ENCODE measurements at places on chromosomes 1 and 21.
A peak's percentile ranks its signal among the peaks of the same experiment; 100 is the strongest.

DNA sequence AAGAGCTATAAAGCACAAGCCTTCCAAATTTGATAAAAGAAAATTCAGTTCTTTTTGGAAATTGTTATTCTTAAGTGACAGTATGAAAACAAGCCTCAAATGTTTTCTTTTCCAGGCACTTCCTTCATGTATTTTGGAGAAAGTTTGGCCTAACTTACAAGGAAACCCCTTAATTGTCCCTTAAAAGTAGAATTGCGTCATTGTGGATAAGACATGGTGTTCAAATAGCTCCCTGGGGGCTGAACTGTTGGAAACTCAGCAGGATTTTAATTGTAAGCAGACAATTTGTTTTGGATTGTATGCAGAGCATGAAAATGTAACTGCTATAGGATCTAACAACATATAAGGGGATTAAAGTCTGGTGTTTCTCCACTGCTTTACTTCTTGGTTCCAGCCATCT, 35.4 kb upstream of the FGGY start:
- DNase-seq = no peak

GRCh38 chr1:9344426-9345200, 51.9 kb downstream of the SPSB1 start:
- no peak for DNase-seq

- no peak for DNase-seq
These were observed 59.0 kb upstream of the BCAR3 start for GRCh38 chr1:93740601-93741031.

DNA sequence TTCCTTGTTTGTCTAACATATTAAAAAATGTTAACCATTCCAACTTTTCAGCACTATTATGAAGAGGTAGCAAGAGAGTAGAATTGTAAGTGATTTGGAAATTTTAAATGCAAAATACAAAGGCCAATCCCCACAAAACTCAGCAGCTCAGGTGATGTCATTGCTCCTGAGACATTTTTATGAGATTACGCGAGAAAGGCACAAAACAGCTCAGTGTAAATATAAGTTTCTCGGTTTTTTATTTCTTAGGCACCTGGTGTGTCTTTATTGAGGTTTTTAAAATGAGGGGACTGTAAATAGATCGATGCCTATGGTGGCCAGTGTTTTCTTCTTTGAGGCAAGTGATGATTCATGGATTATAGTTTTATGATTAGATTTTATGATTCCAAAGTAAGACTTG, 6.1 kb downstream of the ABCG1 start:
- no peak for DNase-seq

DNA sequence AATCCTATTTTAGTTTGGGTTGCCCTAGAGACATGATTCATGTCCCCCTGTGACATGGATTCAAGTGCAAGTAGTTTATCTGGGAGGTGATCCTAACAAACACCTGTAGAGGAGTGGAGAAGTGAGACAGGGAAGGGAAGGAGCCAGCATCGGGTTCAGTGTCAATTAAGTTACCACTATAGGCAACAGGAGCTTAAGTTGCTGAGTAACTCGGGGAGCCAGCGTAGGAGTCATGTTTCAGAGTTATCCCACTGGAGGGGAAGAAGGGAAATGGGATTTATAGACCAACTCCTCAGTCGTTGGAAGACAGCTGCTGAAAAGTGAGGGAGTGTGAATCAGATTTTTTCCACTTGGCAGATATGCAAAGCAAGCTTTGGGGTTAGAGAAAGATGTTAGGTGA, 54.9 kb downstream of the SLC30A7 start:
- no peak for DNase-seq

- no peak for DNase-seq
These were observed 19.8 kb downstream of the COL16A1 start for GRCh38 chr1:31683997-31684396.

GRCh38 chr1:68255301-68255700, 23.0 kb upstream of the WLS start:
- DNase-seq = no peak

- DNase-seq = no peak
These were observed 37.0 kb downstream of the SPEN start for GRCh38 chr1:15884477-15884876.

GRCh38 chr1:9235096-9235459, 504 bp downstream of the H6PD start:
- DNase-seq = peak; percentile 47

DNA sequence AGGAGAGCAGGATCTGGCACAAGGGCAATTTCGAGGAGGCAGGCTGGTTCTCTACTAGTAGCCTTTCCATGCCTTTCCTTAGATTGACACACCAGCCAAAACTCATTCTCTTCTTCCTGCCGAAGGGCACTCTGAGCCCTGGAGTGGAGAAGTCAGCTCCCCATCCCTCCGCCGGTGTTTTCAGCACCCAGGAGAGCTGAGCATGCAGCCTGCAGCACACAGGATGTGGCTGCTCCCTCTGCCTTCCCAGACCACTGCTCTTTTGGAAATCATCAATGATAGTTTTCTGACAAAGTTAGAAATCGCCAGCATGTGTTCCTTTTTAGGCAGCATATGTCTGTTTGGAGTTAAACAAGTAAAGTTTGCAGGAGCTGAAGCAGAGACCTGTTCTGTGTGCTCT, 11.7 kb downstream of the RNU5D-1 start:
- no peak for DNase-seq

DNA sequence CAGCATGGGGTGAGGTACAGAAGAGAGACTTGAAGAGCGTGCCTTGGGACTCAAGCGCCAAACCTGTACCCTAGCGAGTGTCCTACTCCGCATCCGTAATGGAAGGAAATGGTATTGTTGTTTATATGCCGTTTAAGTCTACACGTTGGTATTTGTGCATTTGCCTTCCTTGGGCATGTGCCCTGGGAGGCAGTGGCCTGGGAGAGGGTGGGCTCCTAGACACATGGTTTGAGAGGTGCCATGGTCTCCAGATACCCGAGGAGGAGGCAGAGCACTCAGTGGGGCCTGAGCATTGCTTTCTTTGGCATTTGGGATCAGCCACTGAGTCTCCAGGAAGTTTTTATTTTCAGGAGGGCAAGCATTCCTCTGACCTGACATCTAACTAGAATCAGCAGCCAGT, 6.5 kb downstream of the ZNF672 start:
- no peak for DNase-seq

- no peak for DNase-seq
These were observed 414 bp downstream of the TMEM51 start for GRCh38 chr1:15153842-15154479.

GRCh38 chr21:16330082-16330907, 600.5 kb downstream of the USP25 start:
- DNase-seq = no peak

GRCh38 chr1:235917267-235917811, 50.6 kb upstream of the LYST start:
- DNase-seq = no peak

DNA sequence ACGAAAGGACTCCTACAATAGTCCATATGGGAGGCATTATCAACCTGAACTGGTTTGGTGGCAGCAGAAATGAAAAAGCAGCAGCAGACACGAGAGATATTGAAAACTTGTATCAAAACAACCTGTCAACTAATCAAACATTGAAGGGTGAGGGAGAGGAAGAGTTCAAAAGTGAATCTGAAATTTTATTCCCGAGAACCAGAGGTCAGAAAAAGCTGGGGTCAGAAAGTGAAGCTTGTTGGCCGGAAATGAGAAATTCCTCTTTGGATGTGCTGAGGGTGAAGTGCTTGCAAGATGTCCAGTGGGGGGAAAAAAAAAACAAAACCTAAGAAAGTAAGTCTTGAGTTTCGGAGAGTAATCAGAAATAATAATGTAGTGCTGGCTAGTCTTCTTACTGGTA, 1.9 kb upstream of the C4BPA start:
- no peak for DNase-seq

- DNase-seq = no peak
These were observed 19.4 kb upstream of the TMEM125 start for GRCh38 chr1:43250351-43250761.

- DNase-seq = no peak
These were observed 593 bp upstream of the DNAJC16 start for GRCh38 chr1:15526021-15526489.

DNA sequence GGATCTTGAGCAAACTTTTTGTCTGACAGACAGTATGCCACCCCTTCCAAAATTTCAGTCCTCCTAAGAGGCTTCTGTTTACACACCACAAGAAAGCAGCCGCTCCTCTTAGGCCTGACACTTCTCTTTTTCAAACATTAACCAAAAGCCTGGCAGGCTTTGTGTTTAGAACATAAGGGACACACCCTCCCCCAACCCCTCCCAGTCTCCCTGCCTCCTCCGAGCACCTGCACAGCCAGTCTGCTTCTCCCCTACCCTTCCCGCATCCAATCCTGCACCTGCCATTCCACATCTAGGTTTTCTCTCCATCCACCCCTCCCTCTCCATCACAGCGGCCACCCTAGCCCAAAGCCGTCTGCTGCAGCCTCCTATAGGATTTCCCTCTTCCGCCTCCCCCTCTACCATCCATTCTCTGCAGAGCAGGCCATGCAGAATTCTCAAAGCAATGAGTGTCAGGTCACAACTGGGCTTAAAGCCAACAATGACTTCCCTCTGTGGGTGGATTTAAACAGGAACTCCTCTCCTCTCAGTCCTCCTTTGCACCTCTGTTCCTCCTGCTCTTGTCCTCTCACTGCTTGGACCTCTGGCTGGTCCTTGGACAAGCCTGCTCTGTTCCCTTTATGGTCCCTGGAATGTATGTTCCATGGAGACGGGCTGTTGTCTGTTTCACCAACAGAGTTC, 478.2 kb downstream of the NPHP4 start:
- no peak for DNase-seq

GRCh38 chr1:90274376-90274775, 279.5 kb downstream of the ZNF326 start:
- DNase-seq = no peak

DNA sequence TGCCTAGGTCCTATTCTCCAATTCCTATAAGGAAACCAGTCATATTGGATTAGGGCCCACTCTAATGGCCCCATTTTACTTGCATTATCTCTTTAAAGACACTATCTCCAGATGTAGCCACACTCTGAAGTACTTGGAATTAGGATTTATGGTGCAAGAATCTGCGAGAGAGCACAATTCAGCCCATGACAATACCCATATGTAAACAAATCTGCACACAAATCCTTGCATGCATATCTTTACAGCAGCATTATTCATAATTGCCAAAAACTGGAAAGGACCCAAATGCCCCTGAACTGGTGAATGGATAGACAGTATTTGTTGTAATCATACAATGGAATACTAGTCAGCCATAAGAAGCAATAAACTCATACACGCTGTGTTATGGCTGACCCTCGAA, 229.8 kb upstream of the ADAMTS5 start:
- no peak for DNase-seq

DNA sequence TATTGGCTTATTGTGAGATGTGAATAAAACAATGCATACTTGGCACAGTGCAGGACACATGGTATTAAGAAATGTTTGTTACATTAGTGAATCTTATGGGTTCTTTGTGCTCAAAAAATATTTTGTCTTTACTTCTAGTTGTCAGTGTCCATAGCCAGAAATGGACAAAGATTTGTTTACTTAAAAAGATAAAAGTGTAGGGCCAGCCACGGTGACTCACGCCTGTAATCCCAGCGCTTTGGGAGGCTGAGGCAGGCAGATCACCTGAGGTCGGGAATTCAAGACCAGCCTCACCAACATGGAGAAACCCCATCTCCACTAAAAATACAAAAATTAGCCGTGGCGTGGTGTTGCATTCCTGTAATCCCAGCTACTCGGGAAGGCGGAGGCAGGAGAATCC, 654.6 kb upstream of the NEGR1 start:
- no peak for DNase-seq

DNA sequence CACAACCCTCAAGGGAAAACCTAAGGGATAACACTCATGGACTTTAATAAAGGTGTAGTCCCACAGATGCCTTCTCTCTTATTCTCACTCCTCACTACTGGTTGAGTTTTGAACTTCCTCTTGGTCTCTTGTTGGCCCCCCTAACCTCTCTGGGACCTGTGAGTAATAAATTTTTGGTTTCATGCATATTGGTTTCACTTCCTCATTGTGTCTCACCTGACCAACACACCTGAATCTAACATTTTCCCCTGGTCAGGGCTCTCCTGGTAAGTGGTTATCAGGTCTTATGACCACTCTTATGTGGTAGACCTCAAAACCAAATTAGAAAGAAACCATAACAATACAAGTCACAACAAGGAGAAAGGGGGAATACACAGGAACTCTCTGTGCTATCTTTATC, 60.5 kb upstream of the PRMT6 start:
- DNase-seq = no peak

- DNase-seq = no peak
These were observed 40.1 kb downstream of the SYT6 start for GRCh38 chr1:114113411-114114184.

DNA sequence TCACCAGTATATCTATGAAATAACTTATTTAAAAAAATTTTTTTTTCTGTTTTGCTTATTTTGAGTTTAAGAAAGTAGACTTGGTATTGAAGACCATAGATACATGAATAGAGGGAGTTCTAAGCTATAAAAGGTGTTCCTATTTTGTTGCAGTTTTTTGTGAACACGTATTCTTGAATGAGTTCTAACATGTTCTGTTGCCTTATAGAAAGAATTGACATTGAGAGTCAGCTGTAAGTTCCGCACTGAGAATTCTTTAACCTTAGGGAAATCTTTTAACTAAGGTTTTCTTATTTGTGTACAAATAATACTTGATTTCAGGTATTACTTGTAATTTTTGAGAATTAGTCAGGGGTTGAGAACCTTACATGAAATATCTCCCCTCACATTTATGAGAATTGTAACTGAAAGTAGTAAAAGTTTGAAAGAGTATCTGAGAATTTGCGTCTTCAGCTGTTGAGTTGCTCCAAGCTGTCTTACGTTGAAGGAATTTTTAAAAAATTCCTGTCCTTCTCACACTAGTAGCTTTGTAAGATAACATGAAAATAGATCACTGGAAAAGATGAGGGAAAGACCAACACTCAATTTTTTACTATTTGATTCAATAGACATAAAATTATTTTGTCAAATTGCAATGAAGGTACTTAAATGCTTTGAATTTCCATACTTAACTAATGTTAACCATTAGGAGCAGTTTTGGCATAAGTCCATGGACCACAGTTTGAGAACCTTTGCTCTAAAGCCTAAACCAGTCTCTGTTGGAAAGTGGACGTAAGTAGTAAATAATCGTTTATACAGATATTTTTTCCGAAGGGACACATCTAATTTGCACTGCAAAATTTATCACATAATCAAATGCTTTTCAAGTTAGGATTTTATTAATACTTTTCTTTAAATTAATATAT, 3.8 kb downstream of the DR1 start:
- no peak for DNase-seq

DNA sequence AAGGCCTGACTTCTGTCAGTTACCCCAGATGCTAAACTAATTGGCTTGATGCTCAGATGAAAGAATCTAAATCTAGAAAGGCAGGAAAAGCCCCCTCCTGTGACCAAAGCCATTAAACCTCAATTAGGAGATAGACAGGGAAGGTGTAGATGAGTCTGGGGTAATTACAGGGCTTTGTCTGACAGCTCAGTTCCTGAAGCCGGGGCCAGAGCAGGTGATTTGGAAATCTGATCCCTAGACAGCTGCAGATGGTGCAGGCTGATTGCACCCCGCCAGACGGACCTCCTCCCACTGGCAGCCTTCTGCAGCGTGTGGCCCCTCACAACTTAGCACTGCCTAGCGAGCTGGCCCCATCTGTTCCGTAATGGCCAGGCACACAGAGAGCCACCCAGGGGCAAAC, 395.1 kb downstream of the HLX start:
- peak; percentile 57 for DNase-seq

- no peak for DNase-seq
These were observed 198.0 kb downstream of the GRIK3 start for GRCh38 chr1:36836196-36836883.

Measured in D721Med (cell line).